ENCODE measurements at places on chromosomes 11 and 22. TPM values are rescaled to one million over a fixed set of nuclear protein-coding genes. Genes with fewer than 3 reads are reported as not detected.

The MOGAT2 gene
- not detected for total RNA-seq

The LRRC74B gene
- not detected for total RNA-seq

The THY1 gene
- 1,190 TPM for total RNA-seq

The IGSF9B gene
- 0.02 TPM for total RNA-seq

The OSM gene
- not detected for total RNA-seq

The SULT4A1 gene
- total RNA-seq: not detected

The BIK gene
- total RNA-seq: 1.1 TPM
